ENCODE measurements at places on chromosomes 7 and 10.

DNA sequence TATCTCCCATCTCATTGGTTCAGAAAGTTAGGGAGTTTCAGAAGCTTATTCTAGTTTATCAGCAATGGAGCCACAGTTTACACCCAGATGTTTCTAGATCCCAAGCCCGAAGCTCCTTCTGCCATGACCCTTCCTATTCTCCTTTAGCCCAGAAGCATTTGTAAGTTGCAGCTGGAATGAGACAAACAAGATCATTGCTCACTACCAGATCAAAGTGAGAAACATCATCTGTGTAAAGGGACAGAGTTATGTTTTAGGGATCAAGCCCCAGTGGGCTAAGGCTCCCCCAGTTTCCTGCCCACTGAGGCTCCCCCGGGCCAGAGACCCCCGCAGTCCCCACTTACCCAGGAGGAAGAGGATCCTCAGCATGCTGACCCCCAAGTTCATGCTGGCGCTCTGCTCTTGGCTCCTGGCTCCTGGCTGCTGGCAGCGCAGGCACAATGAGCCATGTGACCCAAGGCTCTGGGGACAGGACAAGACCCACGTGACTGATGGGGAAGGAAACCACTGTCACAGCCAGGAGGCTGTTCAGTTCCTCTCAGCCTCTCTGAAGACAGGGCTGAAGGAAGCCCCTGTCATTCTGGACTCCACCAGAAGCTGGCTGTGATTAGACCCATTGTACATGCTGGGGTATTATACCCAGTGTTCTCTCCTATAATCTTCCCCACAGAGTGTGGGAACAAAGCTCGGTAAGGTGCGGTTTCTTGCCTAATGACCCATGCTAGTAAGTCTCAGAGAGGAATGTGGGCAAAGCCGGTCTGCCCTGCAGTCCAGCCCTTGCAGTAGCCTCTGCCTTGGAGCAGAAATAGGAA is at the start of gene TMEM273:
TSS of gene TMEM273 (minus strand) at position 442 of the 812 bp plus-strand sequence. CDS start at position 387, 55 bp downstream.
- DNase-seq = no peak

DNA sequence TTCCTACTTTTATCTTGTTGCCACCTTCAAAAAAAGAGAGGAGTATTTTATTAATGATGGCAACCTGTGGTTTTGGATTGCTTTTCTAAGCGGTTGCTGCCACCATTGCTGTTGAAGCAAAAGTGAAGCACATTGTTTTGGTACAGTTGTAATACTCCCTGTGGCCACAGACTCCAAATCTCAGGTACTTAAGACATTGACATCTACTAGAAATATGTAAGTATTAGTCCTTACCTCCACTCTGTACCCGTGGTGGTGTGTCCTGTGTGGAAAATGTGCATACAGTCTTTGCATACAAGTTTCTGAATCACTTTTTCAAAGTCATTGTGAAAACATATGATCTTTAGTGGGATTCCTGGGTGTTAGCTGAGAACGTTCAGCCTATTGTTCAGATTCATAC is 85.7 kb downstream of the ANLN start:
- no peak for DNase-seq

GRCh38 chr7:92158660-92159575 is 20.0 kb downstream of the LRRD1 start:
- no peak for DNase-seq

GRCh38 chr7:56030340-56030739 is 20.9 kb downstream of the PSPH start:
- no peak for DNase-seq

DNA sequence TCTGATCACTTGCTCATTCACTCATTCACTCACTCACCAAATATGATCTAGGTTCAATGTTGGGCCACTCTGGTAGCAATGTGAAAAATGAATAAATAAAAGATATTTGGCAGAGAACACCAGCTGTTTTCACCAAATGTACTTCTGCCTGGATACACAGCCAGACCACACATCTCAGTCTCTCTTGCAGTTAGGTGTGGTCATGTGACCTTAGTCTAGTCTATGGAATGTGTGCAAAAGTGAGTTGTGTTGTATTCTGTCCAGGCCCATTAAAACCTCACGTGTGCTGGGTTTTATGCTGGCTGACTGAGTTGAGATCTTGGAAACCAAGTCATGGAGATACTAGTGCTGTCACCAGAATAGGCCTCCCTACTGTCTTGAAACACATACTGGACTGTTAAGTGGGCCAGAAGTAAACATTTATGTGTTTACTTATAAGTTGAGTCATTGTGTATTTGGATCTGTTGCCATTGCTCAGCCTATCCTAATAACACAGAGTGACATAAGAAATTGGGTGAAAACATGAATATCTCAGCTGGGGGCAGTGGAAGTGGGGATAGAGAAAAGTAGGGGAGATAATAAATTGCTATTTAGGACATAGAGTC is 145.5 kb downstream of the PTEN start:
- DNase-seq = no peak

- no peak for DNase-seq
Measured at GRCh38 chr10:80196950-80197315, 8.4 kb downstream of the ANXA11 start.

DNA sequence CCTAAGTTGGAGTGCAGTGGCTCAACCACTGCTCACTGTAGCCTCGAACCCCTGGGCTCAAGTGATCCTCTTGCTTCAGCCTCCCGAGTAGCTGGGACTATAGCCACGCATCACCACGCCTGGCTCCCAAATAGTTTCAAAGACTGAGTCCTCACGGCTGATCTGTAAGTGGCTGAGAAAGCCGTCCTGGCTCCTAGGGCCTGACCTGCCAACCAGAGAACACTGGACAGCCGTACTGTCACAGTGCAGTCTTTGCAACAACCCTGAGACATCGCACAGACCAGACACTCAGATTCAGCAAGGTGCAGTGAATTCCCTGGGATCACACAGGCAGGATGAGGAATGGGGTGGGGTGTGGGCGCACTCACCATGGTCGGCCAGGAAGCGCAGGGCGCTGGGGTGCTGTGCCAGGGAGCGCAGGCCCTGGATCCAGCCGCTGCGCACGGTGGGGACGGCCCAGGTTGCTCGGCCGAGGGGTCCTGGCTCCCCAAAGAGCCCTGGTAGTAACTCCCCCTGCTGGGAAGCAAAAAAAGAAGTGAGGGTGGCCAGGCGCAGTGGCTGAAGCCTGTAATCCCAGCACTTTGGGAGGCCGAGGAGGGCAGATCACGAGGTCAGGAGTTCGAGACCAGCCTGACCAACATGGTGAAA is 10.7 kb downstream of the BRAT1 start:
- no peak for DNase-seq

DNA sequence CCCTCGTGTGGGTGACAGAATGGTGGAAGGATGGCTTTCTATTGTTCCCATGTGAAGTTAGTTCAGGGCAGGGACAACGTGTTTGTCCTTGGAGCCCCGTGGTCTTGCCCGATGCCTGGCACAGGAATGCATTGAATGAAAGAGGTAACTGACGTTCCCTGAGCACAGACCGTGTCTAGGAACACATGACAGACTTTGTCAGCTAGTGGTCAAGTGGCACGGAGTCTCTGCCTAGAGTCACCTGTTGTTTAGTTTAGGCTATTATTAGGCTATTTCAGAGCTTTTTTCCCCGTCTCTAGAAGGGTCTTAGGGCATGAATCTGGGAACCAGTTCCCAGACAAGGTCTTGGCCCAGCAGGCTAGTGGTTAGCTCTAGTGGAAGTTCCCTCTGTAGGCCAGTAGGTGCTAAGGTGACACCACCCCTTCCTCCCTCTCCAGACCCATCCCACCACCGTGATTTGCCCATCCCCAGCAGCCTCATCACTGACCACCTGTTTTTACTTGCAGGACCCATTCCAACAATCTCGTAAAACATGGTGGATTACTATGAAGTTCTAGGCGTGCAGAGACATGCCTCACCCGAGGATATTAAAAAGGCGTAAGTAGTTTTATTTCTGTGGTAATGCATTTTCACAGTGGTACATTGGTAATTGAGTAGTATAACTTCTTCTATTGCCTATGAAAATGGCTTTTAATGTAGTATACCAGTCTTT is 21.4 kb downstream of the DNAJB6 start:
- no peak for DNase-seq

DNA sequence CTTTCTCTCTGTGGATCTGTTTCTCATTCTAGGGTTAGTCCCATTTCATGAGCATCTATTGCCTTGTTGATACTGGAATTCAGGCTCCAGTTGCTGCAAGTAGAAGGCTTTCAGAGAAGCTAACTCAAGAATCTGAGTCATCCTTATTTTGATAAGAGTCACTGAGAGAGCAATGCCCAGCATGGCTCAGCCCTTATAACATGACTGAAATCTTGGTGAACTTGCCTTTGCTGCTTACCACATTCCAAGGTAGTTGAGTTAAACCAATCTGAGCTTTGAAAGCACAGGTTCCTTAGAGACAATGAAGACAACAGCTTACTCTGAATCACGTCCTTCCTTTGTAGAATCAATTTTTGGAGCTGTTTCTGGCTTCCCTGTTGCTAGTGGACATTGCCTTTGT is 53.6 kb upstream of the CHCHD3 start:
- DNase-seq = no peak

- DNase-seq = no peak
Measured at GRCh38 chr7:138238734-138239659, 162.7 kb downstream of the AKR1D1 start.

- DNase-seq = no peak
Measured at GRCh38 chr10:36721871-36722270, 403.5 kb upstream of the ANKRD30A start.

DNA sequence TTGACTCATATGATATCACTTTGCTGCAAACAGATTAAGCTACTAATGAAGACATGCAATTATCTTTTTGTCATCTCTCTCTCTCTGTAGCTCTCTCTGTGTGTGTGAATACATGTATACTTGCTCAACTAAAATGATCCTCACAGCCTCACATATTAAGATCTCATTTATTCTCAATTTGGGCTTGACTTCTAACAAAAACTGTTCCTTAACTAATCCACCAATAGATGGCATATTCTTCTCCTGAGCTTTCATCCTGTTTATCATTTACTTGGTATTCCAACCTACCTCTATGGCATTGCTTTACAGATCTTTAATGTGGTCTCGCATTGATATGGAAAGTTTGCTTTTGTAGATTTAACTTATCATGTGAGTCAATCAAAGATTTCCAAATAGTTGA is 540.4 kb downstream of the CNTNAP2 start:
- DNase-seq = no peak

- DNase-seq = no peak
Measured at GRCh38 chr10:95785942-95786669, 30.1 kb downstream of the ENTPD1 start.

DNA sequence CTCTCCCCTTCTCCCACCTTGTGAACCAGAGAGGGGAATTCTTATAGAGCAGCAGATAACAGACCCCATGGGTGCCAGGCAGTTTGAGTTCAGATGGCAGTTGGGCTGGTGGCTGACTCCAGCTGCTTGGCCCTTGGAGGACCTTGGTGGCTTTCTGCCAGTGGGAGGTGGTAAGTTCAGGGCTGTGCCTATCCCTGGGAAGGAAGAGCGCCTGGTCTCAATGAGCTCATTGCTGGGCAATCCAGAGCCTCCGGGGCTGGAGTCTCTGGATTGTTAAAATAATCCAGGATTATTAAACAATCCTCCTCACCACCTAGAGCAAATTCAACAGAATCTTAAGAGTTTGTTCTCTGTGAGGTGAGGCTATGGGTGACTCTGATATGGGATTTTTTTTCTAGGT is 105.2 kb downstream of the FANK1 start:
- DNase-seq = no peak

- DNase-seq = no peak
Measured at GRCh38 chr10:131737543-131738395, 163.0 kb upstream of the PPP2R2D start.

DNA sequence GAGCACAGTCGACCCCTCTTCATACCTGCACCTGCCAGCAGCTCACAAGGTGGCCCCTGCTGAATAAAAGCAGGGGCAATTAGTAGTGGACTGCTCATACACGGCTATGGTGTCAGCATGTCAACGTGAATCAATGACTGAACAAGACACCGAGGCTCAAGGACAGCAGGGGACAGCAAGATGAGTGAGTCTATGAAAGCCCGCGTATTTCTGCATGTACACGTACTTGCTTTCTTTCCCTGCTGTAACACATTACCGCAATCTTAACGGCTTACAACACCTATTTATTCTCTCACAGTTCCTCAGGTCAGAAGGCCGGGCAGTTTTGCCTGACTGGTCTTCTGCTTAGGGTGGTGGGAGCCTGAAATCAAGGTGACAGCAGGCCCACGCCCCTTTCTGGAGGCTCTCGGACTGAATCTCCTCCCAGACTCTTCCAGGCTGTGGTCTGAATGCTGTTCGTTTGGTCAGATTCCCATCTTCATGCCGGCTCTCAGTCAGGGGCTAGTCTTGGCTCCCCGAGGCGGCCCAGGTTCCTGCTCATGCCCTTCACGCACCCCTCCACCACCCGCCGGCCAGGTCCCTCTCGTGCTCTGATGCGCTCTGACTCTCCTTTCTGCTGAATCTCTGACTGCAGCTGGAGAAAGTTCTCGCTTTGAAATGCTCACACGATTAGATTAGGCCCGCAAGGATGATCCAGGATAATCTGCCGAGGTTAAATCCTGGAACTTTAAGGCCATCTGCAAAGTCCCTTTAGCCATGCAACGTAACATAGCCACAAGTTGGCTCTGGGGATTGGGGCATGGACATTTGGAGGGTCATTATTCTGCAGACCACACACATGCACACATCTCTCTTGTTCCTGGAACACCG is 7.8 kb upstream of the PPP2R2D start:
- no peak for DNase-seq

DNA sequence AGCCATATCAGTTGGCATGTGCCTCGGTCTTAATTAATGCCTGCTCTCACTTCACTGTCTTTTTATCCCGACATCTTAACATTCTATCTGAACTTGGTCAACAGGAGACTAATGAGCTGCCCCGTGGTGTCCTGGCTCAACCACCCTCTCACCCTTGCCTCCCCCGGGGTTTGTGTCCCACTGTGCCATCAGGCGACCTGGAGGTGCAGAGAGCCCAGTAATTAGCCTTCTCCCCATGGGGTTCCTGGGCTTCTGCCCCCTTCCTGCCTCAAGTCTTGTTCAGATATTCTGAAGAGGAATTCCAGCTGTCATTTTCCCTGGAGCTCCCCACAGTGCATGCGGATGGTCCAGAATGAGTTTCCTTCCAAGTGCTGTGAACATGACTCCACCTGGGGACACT is 10.1 kb upstream of the JAKMIP3 start:
- no peak for DNase-seq

GRCh38 chr10:124025660-124026588 is 67.5 kb downstream of the CHST15 start:
- no peak for DNase-seq

DNA sequence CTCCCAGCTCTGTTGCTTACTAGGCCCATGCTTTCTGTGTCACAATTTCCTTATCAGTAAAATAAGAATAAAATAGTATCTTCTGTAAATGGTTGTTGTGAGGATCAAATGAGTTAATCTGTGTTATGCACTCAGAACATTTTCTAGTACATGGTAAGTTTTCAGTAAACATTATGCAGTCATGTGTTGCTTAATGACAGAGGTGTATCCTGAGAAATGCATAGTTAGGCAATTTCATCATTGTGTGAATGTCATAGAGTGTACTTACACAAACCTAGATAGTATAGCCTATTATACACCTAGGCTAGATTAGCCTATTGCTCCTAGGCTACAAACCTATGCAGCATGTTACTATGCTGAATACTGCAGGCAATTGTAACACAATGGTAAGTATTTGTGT is 4.4 kb downstream of the PTTG1IP2 start:
- no peak for DNase-seq

GRCh38 chr7:38936641-38937040 is 27.6 kb upstream of the VPS41 start:
- no peak for DNase-seq
